ENCODE measurements at places on chromosomes 16 and 17.

GRCh38 chr17:38636054-38636453, 30.3 kb upstream of the SRCIN1 start:
- DNase-seq: no peak

- DNase-seq: no peak
Measured at GRCh38 chr17:43769426-43769825, 9.4 kb downstream of the DUSP3 start.

DNA sequence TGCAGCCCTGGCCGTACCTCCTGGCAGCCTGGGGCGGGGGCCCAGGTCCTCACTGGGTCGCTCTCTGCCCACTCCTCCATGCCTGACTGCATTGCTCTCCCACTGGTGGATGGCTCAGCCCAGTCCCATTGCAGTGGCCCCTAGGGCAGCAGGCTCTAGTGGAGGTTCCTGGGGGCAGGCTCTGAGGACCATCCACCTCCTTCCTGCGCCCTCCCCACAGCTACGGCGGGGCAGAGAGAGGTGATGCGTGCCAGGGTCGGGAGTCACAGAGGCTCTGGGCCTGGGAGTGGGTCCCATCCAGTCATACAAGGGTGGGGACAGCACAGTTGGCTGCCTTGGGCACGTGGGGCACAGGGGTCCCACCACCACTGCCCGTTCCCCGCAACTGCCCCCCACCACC, 44.0 kb upstream of the CLEC19A start:
- DNase-seq: no peak

- DNase-seq: no peak
Measured at GRCh38 chr17:57489321-57489720, 233.0 kb downstream of the MSI2 start.

DNA sequence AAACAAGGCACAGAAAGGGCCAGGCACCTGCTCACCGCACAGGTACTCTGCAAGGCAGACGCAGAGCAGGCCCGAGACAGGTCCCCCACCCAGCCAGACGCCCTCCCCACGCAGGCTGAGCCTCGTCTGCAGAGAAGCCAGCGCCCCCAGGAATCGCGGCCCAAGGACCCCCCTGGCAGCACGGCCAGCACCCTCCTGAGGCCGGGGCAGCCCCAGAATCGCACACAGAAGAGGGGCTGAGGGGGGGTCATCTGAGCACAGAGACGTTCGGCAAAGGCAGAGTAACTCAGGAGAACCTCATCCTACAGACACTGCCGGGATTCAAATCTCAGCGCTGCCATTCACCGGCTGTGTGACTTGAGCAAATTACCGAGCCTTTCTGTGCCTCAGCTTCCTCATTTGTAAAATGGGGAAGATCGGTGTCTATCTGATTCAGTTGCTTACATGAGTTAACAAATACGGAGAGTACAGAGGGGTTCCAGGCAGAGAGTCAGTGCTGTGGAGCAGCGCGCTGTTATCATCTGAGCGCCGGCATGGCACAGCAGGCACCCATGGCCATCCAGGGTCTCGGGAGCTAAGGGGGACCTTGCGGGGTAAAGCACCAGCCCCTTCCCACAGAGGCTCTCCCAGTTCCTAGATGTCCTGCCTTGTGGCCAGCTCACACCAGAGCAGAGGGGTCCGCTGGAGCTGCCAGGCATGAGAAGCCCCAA, 10.4 kb downstream of the EMC6 start:
- no peak for DNase-seq

DNA sequence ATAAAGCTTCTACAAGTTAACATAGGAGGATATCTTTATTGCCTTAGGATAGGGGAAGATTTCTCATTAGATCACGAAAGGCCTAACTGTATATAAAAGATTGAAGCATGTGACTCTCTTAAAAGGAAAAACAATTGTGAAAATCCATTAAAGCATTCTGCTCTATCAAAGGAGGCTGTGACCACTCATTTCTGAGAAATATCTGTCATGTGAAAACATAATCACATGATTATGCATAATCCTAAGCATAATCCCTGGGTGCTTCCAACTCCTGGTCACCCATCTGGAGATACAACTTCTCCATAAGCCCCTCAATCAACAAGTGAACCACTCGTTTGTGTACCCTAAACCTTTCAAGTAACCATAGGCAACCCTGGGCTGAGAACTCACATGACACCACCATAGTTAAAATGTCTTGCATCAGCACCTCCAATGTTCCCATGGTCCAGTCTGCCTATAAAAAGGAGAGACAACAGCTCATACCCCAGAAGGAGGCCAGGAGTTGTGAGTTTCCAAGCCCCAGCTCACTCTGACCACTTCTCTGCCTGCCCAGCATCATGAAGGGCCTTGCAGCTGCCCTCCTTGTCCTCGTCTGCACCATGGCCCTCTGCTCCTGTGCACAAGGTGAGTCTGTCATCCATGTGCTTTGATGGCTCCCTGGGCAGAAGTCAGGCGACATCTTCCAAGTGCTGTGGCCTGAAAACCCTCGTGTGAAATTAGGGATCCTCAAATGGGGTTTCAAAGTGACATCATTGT, at the start of gene CCL18:
TSS of gene CCL18 (plus strand) at position 487 of the 756 bp plus-strand sequence. CDS start at position 558, 71 bp downstream.
- no peak for DNase-seq

DNA sequence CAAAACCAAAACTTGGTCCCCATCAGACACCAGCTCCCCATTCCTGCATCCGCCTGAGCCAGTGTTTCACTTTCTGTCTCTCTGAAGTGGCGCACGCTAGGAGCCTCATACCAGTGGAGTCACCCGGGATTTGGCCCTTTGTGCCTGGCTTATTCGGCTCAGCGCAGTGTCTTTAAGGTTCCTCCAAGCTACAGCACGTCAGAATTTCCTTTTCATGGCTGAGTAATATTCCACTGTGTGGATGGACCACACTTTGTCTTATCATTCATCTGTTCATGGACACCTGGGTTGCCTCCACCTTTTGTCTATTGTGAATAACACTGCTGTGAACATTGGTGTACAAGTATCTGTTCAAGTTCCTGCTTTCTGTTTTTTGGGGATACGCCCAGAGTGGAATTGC, 45.2 kb upstream of the CHMP6 start:
- DNase-seq: no peak

- DNase-seq: no peak
Measured at GRCh38 chr17:7560172-7561027, 1.3 kb upstream of the SENP3 start.

DNA sequence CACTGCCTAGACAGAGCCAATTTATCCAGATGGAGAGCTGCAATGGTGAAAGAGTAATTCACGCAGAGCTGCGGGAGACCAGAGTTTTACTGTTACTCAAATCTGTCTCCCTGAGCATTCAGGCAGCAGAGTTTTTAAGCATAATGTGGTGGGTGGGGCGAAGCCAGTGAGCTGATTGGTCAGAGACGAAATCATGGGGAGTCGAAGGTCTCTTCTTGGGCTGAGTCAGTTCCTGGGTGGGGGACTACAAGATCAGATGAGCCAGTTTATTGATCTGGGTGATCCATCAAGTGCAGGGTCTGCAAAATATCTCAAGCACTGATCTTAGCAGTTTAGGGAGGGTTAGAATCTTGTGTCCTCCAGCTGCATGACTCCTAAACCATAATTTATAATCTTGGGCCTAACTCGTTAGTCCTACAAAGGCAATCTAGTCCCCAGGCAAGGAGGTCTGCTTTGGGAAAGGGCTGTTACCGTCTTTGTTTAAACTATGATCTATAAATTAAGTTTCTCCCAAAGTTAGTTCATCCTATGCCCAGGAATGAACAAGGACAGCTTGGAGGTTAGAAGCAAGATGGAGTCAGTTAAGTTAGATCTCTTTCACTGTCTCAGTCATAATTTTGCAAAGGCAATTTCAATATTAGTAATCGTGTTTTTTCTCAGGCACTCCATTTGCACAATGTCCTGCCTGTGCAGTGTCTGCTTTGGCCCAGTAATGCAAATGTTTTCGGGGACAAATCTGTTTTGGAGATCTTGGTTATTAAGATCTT, 27.0 kb downstream of the PIGL start:
- DNase-seq: no peak

- no peak for DNase-seq
Measured at GRCh38 chr17:78852709-78853121, 12.1 kb upstream of the USP36 start.

DNA sequence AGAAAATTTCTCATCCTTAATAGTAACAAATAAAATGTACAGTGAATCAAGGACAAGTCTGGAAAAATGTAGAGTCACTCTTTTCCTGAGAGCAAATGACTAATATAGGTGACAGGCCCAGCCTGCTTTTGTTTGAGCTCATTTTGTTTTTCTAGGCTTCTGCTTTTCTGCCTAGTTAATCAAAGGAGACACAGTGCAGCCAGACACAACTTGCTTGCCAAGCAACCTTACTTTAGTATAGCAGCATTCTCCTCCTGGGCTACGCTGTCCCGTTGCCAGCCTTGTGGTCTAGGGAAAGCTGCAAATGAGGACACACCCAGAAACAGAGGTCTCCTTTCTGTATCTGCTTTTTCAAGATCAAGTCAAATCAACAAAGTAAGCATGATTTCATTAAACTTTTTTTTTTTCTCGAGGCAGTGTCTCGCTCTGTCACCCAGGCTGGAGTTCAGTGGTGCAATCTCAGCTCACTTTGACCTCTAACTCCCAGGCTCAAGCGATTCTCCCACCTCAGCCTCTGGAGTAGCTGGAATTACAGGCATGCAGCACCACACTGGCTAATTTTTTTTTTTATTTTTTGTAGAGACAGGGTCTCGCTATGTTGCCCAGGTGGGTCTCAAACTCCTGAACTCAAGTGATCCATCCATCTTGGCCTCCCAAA, 17.2 kb downstream of the GINS3 start:
- DNase-seq: no peak

DNA sequence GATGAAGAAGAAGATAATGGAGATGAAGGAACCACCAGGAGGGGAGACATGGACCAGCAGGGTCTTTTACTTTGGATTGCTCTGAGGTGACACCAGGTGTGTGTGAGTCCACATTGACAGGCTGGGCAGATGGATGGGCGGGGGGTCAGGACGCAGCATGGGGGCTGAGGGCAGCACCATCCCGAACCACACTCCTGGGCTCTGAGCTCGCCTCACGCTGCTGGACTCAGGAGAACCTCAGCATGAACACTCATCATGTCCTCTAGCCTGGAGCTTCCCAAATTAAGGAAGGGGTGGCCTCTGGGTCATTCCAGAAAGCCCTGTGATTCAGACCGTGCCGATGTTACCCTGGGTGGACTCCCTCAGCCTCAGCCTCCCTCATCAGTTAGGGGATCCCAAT, 50.4 kb upstream of the MAP3K14 start:
- DNase-seq: no peak

DNA sequence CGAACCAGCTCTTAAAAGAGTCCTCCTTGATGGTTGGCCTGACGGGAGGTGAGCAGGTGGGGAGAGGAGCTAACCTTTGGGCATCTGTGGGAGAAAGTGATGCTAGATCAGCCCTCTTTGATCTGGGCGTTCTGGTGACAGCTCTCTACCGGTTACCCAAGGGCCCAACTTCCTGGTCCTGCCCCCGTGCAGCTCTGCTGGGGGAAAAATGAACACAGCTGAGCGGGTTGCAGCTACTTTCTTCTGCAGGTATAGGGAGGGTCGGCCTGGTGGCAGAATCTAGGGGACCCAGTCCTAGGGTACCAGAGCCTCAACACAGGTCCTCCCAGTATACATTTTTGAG, 2.9 kb downstream of the SHISA9 start:
- DNase-seq: no peak

GRCh38 chr16:50940275-50940854, 198.5 kb downstream of the CYLD start:
- DNase-seq: no peak

DNA sequence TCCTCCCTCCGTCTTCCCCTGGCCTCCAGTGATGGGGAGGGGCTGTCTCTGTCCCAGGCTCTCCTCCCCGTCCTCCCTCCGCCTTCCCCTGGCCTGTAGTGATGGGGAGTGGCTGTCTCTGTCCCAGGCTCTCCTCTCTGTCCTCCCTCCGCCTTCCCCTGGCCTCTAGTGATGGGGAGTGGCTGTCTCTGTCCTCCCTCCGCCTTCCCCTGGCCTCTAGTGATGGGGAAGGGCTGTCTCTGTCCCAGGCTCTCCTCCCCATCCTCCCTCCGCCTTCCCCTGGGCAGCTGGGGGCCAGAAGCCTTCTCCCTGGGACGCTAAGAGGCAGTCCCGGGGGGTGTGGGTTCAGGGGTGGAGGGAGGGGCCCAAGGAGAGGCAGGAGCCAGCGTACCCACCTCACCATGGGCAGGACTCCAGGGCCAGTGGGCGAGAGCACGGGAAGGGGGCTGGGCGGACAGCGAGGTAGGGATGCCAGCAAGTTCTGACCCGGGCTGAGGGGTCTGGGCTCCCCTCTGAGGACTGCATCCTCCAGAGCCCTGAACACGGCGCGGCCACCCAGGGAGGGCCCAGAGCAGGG, 14.8 kb downstream of the UTS2R start:
- no peak for DNase-seq

GRCh38 chr16:49833796-49834530, 21.9 kb downstream of the ZNF423 start:
- no peak for DNase-seq

- no peak for DNase-seq
Measured at GRCh38 chr16:66904428-66904845, 14.2 kb downstream of the CDH16 start.

DNA sequence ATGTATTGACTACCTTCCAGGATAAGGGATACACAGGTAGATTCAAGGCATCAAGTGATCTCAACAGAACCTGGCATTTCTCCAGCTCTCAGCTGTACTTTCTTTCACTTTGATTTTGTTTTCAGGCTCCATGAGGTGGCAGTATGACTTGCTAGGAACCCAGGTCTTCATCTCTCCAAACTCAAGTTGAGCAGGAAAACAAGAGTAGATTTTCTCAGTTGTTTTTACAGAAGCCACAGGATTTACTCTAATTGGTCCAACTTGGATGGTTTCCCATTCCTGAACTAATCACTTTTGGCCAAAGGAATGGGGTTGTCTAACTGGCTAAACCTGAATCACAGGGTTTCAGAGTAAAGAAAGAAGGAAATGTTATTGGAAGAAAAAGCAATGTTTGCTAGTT, 146.6 kb downstream of the TRIM37 start:
- no peak for DNase-seq

GRCh38 chr17:78933025-78933958, 8.1 kb upstream of the TIMP2 start:
- DNase-seq: no peak

DNA sequence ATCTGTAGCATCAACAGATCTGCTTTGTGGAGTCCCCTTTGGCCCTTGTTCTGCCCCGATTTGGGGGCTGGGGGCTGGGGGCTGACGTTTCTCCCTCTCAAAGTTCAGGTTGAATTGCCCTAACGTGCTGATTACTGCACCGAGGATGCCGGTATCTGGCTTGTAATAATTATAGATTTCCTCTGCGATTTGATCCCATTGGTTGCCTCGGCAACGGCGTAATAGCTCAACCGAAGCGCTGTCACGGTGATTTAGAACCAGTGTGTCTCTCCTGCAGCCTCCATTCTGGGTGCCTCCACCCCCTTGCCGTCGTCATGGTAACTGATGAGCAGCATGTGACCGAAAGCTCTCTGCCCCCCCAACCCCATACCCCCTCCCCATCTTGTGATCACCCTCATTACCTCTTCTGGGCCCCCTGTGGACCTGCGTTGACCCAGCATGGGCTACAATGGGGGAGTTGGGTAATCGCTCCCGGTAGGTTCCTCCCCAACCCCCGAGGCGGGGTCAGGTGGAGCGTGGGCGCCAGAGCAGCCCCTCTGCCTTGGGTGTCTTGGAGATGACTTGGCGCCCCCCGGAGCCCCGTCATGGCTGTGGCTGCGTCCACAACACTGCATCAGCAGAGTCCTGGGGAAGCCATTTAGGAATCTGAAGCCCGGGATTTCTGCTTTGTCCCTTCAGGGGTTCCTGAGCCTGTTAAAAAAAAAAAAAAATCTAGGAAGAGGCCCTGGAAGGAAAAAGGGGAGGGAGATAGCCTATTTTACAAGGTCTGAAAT, 38.4 kb downstream of the ABAT start:
- DNase-seq: no peak

GRCh38 chr16:50263940-50264929, 2.1 kb upstream of the ADCY7 start:
- no peak for DNase-seq

All from ureter (tissue), 1 donor.